ENCODE measurements at places on chromosomes 5 and 9. TPM values are rescaled to one million over a fixed set of nuclear protein-coding genes. Genes with fewer than 3 reads are reported as not detected.

DNA sequence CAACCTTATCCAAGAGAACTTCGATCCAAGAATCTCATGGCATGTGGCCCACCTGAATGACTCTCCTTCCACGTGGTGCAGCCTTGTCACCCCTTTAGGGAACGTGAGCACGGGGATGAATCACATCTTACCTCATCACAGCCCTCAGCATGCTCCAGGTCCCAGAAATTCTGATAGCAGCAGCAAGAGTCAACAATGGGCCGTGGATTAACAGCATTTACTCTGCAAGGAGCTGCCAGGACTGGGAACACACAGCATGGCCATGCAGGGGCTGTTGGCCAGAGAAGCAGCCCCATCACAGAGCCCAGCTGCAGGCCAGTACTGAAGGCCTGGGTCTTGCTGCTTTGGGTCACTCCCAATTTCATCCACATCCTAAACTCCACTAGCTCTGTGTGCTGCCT is 150.4 kb downstream of the C5orf15 start:
- H3K27ac ChIP-seq, result peak overlapping the region; percentile 56
- H3K4me3 ChIP-seq, result no peak overlapping the region
- peak; percentile 94 for DNase-seq
- H3K27me3 ChIP-seq, result no peaks in the 10 kb centered on the region

DNA sequence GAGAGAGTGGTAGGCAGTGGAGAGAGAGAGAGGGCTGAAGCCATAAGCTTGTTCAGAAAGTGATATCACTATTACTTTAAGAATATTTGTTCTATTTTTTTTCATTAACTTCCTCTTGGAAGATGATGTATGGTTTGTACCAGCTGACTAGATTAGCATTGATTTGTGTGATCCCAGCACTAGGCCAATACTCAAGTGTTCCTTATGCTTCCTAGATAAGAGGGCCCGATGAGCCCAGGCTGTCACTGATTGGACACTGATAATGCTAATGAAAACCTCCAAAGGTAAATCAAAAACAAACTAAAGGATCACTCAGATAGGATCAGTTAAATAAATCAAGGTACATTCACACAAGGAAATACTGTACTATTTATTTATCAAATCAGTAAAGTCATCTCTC is 52.7 kb upstream of the OTULINL start:
- H3K27ac ChIP-seq, result no peak overlapping the region
- DNase-seq, result no peak
- H3K27me3 ChIP-seq, result no peaks in the 10 kb centered on the region
- H3K4me3 ChIP-seq, result no peak overlapping the region
- H3K4me1 ChIP-seq, result no peaks in the 10 kb centered on the region
- H3K36me3 ChIP-seq, result no peaks in the 10 kb centered on the region

DNA sequence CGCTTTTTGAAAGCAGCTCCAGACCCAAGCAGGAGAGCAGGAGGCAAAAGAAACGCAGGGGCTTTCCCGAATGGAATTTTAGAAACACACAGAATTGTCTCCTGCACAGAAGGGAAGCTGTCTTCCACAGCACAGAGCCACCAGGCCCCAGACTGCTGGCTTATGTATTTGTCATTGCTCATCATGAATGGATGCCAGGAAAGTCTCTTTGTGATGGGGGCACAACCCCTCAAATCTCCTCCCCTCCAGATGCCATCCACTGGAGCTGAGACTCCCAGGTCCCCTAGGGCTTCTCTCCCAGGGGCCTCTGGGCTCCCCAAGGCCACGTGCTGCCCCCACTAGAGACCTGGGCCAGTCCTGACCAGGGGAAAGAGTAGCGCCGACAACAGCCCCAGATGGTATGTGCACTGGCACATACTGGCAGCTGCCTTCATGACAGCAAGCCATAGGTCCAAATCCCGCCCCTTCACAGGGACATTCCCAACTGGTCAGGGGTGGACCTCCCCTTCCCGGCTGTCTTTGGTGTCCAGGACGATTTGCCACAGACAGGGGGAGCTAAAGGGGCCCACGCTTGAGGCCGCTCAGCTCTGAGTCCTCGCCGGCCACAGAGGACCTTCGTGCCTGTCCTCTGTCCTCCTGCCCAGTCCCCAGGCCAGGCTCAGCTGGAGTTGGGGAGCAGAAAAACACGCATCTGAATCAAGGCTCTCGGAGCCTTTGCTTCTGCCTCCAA is 127.8 kb downstream of the KCNIP1 start:
- peaks cover 32% of the 10 kb centered on the region for H3K4me1 ChIP-seq
- H3K36me3 ChIP-seq, result no peaks in the 10 kb centered on the region
- H3K27me3 ChIP-seq, result no peaks in the 10 kb centered on the region
- peak; percentile 31 for DNase-seq
- no peak overlapping the region for H3K4me3 ChIP-seq
- no peak overlapping the region for H3K27ac ChIP-seq

The HMCN2 gene
- 3.6 TPM for total RNA-seq

DNA sequence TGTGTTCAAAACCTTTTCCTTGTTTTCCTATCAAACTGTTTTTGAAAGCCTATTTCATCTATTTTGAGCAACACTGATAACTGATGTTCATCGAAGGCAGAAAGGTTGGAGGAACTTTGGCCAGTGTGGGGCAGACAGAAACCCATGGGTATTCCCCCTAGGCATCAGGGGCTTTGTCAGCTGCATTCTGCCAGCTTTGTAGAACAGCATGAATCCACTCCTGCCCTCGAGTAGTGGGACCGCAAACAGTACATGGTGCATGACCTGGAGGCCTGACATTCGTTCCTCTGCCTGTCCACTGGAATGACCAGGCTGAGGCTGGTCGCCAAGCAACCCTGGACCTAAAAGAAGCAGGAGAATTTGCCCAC is 22.7 kb downstream of the ARHGAP26 start:
- no peak for DNase-seq
- H3K4me3 ChIP-seq, result no peak overlapping the region
- H3K36me3 ChIP-seq, result no peaks in the 10 kb centered on the region
- no peak overlapping the region for H3K27ac ChIP-seq
- peaks cover 8% of the 10 kb centered on the region for H3K4me1 ChIP-seq

- H3K27me3 ChIP-seq, result no peaks in the 10 kb centered on the region
- no peaks in the 10 kb centered on the region for H3K36me3 ChIP-seq
- no peak for DNase-seq
- H3K27ac ChIP-seq, result no peak overlapping the region
- H3K4me1 ChIP-seq, result peaks cover 82% of the 10 kb centered on the region
Observed at GRCh38 chr5:140182075-140182711, 7.2 kb downstream of the CYSTM1 start.

DNA sequence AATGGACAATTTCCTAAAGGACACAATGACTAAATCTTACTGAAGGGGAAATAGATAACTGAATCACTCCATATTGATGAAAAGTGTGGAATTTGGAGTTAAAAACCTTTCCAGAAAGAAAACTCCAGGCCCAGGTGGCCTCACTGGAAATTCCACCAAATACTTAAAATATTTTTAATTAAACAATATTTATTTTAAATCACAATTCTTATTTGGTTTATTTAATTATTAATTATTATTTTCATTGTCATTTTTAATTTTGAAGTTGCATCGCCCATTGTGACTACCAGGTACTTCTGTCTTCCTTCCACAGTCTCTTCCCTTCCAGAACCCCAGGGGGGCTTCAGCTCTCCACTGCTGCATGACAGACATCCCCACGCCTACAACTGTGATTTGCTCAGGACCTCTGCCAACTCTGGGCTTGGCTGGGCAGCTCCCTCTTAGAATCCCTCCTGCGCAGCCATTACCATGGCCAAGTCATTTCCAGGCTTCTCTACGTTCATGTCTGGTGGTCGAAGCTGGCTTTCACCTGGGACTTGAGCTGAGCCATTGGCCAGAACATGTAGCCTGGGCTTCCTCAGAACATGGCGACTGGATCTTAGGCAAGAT is 16.4 kb upstream of the GADD45G start:
- H3K27me3 ChIP-seq, result no peaks in the 10 kb centered on the region
- H3K36me3 ChIP-seq, result no peaks in the 10 kb centered on the region
- H3K27ac ChIP-seq, result no peak overlapping the region
- no peak overlapping the region for H3K4me3 ChIP-seq

DNA sequence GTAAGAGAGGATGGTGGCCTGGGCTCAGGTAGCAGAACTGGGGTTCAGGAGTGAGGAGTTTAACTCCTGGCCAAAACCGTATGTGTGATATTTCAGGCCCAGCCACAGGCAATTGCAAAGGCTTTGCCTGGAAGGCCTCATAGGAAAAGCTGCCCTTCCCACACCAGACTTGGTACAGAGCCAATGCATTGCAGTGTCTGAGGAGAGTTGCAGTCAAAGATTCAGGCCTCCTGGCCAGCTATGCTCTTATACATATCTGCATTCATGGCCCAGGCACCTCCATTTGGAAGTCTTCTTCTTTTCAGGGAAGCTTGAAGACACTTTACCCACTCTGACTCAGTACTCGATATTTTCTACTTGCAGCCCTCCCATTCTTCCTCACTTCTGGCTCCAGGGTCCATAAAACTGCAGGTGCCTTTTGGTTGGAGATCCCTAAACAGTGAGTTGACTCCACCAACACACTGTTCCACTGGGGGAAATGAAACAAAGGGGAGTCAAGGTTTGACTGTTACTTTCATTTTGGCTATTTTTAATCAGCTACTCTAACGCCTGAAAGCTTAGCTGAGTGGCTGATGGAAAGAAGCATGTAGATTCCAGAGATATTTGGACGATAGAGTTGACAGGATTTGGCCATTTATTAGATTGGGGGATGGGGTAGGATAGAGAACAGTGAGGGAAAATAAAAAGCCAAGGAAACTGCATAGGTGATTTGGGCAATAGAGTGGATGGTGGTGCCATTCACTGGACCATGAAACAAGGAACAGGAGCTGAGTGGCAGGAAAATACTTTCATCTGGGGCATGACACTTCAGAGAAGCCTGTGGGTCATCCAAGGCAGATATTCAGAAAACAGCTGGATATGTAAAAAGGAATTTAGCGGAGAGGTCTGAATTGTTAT is 30.6 kb upstream of the IL33 start:
- H3K4me3 ChIP-seq, result no peak overlapping the region
- no peak overlapping the region for H3K27ac ChIP-seq
- peak; percentile 49 for DNase-seq
- H3K27me3 ChIP-seq, result no peaks in the 10 kb centered on the region

The PRR7 gene
- total RNA-seq, result 1.3 TPM

The CXCL14 gene
- 49.4 TPM for total RNA-seq
